Dermis blood vessel endothelial cell (primary cell): ENCODE measurements at places on chromosomes 7 and 10. TPM values are rescaled to one million over a fixed set of nuclear protein-coding genes. Genes with fewer than 3 reads are reported as not detected.
A peak's percentile ranks its signal among the peaks of the same experiment; 100 is the strongest.

- DNase-seq = no peak
Observed at GRCh38 chr10:79161557-79161956, 92.8 kb downstream of the ZMIZ1 start.

- peak; percentile 49 for DNase-seq
Observed at GRCh38 chr10:119807960-119808697, 64.5 kb downstream of the MCMBP start.

Gene MUC3A
- total RNA-seq = 0.19 TPM in 1 of 2 replicates, not detected in the other

DNA sequence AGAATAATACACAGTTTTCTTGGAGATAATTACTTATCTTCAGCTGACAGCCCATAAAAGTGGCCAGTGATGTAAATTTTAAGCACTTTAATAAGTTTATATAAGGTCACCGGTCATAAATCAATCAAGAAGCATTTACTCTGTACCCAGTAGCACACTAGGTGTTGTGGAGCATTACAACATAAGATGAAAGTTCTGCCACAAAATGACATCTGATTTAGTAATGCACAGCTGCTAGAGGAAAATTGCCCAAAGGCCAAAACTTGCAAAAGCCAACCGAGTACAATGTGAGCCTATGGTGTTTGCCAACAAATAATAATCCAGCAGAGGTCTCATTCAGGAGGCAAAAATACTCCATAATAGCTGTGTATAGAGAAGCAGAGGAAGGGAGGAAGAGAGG is 63.6 kb downstream of the GPR37 start:
- no peak for DNase-seq

DNA sequence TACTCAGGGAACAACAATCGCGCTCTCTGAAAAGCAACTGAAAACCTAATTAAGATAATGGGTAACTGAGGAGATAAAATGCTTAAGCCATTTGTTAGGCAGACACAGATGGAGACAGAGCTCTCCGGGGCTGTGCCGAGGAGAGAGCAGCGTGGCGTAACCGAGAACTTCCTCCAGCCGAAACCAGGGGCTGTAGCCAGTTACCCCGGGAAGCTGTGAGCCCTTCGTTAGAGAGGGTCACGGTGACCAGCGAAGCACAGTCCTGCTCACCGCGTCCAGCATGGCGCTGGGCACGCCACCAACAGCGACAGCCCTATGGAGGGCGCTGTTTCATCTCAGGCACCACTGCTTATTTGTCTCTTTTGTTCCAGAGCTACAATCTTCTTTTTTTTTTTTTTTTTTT is 16.1 kb downstream of the PAPOLB start:
- no peak for DNase-seq
